ENCODE measurements at places on chromosomes 11 and 22.

DNA sequence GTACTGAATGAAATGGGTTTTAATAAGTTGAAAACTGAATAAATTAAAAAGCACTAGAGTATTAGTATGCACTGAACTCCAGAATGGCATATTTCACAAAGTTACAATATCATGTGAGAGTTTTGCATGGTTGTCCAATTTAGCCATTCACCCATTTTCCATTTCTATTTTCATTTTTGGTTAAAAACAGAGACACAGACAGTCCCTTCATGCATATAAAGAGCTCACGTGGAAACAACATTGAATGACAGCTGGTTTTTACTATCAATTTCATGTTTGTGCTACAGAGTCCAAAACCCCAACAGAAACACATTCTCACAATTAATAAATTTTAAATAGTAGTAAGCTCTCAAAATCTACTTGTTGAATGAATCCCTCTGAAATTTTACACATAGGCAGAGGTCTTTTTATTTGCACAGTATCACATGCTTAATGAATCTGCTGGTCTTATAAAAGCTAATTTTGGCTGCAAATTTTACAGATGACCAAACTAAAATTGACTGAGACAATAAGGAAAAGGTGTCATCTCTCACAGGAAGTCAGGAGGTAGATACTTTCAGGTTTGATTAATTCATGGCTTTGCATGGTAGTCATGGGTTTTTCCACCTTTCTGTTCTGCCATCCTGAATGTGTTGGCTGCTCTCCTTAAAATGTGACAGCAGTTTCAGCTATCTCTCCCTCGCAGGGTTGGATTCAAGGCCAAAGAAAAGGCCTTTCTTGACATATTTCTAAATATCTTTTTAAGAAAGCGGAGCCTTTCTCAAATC, 20.6 kb upstream of the DDI1 start:
- DNase-seq = no peak

GRCh38 chr22:18012531-18012930, 11.8 kb downstream of the MICAL3 start:
- no peak for DNase-seq

DNA sequence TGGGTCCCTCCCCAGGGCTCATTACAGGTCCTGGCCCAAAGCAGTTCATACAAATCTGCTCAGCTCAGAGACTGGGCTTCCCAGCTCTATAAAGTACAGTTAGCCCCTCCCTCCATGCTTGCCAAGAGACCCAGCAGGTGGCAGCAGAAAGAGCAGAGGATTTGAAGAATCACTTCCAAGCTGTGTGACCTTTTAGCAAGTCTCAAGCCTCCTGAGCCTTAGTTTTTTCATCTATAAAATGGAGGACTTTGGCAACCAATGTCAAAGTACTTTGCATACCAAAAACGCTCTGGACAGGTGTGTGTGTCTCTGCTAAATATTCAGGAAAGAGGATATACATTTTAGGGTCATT, 26.6 kb downstream of the RELT start:
- DNase-seq = no peak

DNA sequence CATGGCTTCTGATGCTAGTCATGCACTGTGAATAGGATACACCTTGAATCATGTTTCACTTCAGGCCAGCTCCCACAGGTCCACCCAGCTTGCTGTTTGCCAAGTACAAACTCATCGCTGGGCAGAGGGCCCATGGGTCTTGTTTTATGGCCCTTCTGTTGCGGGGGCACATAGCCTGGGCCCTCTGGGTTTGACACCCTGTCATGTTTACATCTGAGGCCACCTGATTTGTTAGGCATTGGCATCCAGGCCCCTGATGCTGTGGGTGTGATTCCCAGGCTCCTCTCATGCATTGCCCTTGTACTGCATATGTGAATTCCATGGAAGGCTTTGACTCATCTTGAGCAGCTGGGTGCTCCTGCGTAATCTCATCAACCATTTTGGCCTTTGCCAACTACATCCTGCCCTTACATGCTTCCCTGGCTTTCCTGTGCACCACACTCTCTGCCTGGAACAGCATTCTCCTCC, 32.6 kb downstream of the PPFIBP2 start:
- no peak for DNase-seq

DNA sequence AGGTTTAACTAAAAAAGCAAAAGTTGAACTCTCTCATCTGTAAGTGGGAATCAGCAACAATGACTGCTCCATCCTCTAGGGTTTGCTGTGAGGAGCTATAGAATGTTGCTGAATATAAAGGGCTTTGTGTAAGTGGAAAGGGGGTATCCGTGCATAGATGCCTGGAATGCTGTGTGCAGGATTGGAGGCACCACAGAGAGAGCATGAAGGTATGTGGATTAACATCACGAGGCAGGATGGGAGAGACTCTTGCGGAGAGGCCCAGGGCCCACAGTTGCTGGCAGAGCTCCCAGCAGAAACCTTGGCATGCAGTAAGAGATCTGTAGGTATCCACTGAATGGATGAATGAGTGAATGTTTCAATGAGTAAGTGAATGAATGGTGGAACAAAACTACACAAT, 298.7 kb upstream of the DDI1 start:
- DNase-seq = no peak

All from GM20000 (cell line).